ENCODE measurements at places on chromosomes 6 and 20.

- DNase-seq, result no peak
Measured at GRCh38 chr20:52118016-52118623, 73.5 kb downstream of the ZFP64 start.

DNA sequence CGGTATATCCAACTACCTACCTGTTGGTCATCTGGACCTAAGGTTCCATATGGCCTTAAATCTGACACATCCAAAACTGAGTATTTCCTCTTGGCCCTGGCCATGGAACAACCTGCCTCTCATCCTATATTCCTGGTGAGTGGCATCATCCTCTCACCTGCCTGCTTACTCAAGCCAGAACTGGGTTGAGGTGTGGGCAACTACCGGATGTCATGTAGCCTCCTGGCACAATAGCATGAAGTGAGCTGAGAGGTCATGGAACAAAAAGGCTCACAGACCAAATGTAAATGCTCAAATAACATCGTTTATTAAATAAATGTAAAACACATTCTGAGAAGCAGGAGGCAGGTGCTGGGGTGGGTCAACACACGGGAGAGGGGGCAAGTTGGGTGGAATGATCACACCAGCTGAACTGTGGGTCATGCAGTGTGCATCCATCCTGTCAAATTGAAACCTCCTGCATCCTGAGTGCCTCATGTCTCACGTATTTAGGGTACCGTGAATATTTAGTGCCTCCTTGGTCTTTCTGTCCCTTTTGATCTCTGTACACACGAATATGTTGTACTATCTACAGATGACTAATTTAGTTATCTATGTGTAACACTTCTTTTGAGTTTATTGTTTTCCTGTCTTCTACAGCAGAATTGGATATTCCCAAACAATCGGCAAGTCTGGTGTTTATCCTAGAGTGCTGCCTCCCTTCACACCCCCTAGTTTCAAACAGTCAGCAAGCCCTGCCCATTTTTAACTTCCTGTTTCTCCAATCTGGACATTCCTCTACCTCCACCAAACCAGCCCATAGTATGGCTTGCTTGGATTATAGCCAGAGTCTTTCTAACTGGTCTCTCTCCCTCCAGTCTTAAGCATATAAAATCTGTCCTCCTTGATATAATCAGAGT is 7.9 kb upstream of the POU5F1 start:
- DNase-seq, result no peak

DNA sequence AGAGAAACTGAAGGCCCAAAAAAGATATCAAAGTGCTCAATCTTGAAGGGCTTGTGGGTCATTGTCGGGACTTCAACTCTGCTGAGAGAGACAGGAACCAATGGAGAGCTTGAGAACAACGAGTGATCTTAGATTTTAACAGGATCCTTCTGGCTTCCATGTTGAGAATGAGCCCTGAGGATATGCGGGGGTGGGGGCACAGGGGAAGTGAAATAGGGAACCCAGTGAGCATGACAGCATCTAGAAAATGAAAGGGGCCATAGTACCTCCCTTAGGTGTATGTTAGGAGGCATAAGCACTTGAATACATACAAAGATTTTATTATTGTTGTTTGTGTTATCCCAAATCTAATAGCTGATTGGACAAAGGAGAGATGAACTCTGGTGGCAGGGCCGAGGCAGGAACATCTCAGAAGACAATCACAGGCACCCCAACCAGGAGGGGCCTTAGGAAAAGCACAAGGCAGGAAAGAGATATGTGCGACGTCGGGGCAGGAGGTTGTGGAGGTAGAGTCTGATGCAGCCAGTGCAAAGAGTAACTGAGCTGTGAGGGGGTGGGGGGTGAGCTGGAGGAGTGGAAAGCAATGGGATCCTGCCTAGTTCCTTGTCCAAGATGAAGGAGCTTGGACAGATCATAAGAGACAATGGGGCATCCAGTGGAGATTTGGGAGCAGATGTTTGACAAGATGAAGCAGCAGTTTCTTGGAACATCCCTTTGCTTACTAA is 10.4 kb downstream of the TGM6 start:
- DNase-seq, result no peak

GRCh38 chr20:45176526-45177267 is 2.0 kb downstream of the PI3 start:
- DNase-seq, result no peak

GRCh38 chr6:32460528-32460927 is 20.8 kb downstream of the HLA-DRA start:
- DNase-seq, result no peak

DNA sequence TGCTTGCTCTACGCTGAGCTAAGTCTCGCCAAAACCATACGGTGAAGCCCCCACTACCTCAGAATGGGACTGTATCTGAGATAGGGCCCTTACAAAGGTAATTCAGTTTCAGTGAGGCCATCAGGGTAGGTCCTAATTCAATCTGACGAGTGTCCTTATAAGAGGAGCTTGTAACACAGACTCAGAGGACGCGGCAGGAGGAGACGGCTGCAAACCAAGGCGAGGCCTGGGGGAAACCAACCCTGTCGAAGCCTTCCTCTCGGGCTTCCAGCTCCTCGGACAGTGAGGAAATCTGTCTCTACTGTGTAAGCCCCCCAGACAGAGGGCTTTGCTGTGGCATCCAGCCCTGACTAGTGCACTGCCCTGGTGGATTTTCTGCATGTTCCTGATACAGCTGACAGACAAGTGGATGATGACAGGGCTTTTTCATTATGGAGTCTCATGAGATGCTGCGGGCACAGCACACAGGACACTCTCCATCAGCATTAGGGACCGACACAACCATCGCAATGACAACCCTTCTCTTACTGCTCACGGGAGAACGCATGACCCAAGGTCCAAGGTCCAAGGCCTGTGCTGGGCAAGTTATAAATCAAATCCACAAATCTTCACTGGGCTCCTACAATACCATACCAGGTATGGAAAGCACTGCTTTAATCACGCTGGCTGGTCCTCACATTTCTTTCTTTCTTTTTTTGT is 48.2 kb downstream of the SSR1 start:
- no peak for DNase-seq

GRCh38 chr20:37505263-37506151 is 15.5 kb upstream of the NNAT start:
- no peak for DNase-seq

Data from esophagus squamous epithelium (tissue), 5 donors.